Activated CD4-positive, alpha-beta T cell treated with anti-CD3 and anti-CD28 coated beads, Interleukin-2, amount 50 U/mL, for 16 hours (primary cell): ENCODE measurements at places on chromosomes 13 and 19.

DNA sequence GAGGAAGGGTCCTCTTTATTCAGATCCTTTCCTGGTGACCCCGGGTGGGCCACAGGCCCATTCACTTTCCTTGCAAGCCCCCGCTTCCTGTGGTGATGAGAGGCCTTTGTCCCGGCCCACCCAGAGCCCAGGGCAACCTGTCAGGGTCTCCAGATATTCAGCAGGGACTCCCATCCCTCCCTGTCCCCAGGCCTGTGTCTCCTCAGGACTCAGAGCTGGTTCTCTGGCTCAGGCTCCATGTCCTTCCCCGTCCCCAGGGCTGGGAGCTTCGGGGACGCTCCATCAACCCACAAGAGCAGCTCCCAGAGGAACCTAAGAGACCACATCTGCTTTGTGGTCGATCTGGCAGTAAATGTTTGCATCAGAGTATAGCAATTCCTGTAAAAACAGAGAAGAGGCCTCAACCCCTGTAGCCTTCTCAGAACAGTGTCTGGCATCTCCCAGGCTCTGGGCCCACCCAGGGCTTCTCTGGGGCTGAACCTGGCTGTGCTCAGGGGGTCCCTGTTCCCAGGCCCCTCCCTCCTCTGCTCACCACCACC lies 7.8 kb downstream of the CEACAM4 start:
- DNase-seq: no peak

- DNase-seq: no peak
These were observed 18.8 kb upstream of the TNFRSF19 start for GRCh38 chr13:23551213-23552008.

DNA sequence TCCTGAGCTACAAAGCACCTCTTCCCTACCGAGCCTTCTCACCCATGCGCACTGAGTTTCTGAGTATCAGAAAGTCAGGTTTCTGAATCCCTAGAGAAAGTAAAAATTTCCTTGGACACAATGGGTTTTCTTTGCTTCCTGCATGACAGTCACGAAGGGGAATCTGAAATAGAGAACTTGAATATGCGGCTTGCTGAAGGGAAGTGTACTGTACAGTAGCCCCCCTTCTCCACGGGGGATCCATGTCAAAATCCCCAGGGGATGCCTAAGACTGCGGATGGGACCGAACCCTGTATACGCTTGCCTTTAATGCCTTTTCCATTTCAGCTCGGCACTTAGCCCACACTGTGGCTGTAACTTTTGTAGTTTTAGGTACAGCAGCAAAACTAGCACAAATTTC lies 107.9 kb downstream of the GGACT start:
- no peak for DNase-seq

- no peak for DNase-seq
These were observed 222.3 kb upstream of the SOX1 start for GRCh38 chr13:111844682-111845081.

- DNase-seq: no peak
These were observed 6.5 kb downstream of the TRIP10 start for GRCh38 chr19:6745965-6746364.

DNA sequence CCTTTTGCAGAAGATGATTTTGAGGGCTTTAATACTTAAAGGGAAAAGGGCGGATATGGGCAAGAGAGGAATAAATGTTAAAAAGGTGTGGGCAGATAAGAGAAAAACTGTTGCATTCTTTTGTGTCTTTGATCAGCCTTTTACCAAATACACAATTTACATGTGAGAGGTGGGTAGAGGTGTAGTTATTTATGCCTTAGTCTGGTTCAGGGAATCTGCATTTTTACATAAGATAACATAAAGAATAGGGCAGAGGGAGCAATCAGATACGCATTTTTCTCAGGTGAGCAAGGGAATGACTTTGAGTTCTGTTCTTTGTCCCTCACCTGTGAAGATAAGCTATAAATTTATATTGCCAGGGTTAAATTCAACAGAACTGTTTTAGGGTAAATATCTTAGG lies 708.4 kb upstream of the SLITRK1 start:
- DNase-seq: no peak

DNA sequence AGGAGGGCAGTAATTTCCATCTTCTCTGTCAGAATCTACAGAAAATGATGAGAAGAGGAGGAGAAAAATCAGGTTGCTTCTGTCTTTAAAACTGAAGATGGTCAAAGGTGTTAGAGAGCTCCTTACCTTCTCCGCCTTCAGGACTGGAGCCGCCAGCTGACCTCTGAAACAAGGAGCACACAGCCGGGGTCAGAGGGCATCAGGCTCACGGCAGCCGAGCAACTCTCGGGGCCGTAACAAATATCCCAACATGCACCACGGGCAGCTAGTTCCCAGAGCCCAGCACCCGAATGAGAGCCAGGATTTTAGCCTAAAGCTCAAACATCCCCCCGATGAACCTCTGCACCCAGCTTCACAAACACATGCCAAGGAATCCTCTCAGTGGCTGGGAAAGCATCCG lies 27.6 kb downstream of the CAPS start:
- no peak for DNase-seq

DNA sequence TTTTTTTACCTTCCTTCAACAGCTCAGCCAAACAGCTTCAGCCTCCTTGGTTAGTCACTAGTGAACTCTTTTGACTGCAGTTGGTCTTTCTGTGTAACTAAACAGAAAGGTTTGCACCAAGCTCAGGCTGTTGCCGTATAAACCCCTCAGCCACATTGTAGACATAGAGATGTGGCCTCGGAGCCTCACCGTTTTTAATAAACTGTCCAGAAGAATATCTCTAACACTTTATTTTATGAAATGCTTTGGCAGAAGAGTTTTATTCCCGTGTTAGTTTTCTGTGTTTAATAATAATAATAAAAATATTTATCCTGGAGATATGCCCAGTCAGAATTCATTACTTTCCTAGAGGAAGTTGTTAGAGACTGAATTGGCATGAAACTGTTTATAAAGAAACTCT lies 171.7 kb upstream of the MAB21L1 start:
- no peak for DNase-seq
